Left kidney (tissue), 8 donors: ENCODE measurements at places on chromosomes 1 and 21. TPM values are rescaled to one million over a fixed set of nuclear protein-coding genes. Genes with fewer than 3 reads are reported as not detected.

GRCh38 chr1:155051342-155051776 lies 243 bp downstream of the ADAM15 start:
- DNase-seq = no peak

The LENEP gene
- polyA plus RNA-seq = 0.93 TPM

DNA sequence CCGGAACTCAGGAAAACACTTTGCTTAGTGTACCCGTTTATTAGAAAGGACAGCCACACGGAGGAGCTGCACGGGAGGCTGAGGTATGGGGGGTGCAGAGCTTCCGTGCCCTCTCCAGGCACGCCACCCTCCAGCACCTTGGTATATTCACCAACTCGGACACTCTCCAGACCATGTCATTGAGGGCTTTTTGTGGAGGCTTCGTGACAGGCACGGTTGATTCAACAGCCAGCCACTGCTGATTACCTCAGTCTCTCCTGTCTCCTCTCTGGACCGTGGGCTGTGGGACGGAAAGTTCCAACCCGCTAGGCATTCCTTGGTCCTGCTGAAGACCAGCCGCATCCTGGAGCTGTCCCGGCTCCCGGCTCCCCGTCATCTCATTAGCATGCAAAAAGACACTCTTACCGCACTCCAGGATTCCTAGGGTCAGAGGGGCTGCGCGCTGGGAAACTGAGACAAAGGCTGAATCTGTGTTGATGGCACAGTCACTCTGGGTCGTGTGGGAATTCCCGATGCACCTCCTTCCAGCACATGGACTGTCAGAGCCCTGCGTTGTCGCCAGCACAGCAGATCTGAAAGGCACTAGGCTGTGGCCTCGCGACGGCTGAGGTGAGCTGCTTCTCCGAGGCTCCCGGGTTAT lies 65.6 kb downstream of the PRKCZ start:
- DNase-seq = no peak

DNA sequence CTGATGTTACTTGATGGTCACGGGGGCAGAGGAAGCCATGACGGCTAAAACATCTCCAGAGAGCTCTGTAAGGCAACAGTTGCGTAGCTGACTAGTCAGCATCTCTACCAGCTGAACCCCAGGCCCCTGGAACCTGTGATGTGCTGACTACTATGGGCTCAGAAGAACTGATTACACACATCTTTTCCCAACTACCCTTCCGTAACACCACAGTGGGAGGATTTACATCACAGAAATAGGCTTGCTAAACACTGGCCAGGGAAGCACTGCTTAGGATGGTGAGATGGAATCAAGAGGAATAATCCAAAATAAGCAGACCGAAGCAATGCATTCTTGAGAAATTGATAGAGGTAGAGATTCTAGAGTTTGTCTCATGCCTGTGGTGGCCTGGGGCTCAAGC lies 122.5 kb downstream of the SMYD2 start:
- no peak for DNase-seq

DNA sequence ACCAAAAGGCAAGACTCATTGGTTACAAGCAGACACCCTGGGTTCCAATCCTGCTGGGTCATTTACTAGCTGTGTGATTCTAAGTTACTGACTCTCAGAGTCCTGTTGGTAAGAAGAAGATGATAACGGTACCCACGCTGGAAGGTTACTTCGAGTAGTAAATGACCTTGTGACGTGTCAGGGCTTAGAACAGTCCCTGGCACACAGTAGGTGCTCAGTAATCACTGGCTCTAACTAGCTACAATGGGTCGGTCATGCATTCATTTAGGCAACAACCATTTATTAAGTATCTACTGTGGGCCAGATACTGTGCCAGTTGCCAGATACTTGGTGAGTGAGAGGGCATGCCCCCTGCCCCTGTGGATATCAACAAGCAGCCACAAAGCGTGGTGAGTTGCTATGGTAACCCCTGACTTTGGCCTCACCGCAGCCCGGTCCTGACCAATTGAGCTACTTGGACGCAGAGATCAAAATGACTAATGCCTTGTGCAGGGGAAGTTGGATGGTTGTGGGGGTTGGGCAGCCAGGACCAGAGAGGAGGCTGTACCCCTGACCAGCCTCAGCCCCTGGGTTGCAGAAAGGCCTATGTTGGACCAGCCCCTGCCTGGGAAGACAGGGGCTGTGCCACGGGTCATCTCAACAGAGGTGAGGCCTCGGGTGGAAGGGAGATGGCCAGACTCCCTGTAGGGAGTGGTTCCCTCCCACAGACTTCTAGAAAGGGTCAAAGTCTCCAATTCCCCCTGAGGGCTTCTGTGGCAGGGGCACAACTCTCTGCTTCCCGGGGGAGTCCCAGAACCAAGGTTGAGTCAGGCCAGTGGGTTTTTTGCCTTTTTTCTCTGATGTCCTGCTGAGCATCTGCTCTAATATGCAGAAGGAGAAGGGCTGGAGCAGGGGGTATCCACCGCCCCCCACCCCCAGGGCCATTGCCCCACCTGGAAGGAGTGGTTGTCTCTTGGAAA lies 16.0 kb downstream of the DHRS3 start:
- DNase-seq = no peak

The TCEA3 gene
- polyA plus RNA-seq = 49.3 TPM

DNA sequence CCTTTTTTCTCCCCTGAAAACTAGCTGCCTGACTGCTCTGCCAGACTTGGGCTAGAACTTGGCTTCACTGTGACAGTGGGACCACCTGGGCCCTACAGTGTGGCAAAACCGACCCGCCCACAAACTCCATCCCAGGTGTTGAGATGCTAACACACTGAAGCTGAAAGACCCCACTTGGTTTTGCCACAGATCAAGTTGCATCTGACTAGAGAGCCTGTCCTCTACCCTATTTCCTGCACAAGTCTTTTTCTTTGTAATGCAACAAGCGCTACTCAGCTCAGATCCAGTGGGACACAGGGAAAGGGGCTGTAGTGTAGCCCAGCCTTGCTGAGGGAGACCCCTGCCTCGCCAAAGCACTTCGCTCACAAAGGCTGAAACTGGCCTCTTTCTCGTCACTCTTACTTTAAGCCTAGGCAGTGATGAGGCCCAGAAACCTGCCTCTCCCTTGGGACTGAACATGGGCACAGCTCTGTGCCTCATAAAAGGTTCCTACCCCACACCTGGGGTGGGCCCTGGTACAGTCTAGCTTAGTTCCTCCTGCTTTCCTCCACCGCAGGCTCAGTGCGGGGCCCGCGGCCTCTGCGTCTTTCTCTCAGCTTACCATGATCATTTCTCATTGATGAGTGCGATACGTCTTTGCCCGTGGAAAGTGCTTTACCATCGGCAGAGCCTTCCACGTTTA lies 9.7 kb downstream of the ALPL start:
- no peak for DNase-seq

The CA6 gene
- polyA plus RNA-seq = 0.12 TPM

The LCE2A gene
- not detected for polyA plus RNA-seq

The OR2T33 gene
- not detected for polyA plus RNA-seq

The IL19 gene
- polyA plus RNA-seq = 1.0 TPM

The OR2T2 gene
- not detected for polyA plus RNA-seq

DNA sequence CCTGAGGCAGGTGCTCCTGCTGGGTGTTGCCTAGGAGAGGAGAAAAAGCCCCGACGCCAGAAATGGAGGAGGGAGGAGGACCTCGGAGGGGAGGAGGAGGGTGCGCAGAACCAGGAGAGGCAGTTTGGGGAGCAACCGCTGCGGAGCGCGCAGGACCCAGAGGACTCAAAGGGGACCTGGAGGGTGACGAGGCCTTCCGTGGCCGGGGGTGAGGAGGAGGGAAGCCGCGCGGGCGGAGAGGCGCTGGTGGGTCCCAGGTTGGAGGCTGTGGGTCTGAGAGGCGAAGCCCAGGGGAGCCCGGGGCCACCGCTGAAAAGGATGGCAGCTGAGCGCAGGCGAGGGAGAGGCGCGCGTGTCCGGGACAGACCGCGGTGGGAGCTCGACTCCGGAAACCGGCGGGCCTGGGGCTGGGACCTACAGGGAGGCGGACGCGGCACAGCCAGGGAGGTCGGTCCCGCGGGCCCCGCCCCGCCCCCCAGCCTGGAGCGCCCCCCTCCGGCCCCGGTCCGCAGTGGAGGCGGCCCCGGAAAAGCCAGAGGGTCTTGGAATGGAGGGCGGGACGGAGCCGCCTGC lies 15.1 kb downstream of the RNF223 start:
- no peak for DNase-seq

GRCh38 chr21:31409831-31410487 lies 65.9 kb upstream of the TIAM1 start:
- no peak for DNase-seq

DNA sequence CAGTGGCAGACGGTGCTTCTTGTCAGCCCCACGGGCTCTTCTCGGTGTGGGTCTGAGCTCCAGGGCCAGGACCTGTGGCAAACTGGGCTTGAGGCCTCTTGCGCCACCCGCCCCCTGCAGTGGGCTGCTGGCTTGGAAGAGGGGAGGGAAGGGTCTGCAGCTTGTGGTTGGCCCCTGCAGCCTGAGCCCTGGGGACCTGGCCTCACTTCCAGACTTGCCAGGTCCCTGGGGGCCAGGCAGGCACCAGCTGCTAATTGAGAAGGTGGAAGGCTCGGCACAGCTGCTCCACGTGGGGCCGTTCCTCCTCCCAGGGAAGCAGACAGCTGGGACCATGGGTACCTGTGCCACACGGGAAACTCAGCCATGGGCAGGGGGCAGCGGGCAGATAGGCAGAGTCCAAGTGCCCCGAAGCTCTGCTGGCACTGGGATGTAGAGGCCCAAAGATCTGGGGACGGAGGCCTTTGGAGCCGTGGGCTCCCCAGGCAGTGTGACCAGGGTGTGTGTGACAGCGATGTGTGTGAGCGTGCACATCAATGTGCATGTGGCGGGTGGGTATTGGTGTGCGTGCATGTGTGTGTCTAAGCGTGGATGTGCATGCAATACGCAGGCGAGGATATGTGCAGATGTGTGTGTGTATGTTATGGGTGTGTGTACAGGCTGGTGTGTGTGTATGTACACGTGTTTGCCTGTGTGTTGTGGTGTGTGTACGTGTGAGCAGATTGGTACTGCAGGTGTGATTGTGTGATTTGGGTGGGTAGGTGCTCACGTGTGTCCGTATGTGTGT lies 39.3 kb downstream of the TP73 start:
- no peak for DNase-seq

- DNase-seq = no peak
These were observed 492.1 kb downstream of the LMO4 start for GRCh38 chr1:87820668-87821334.

- DNase-seq = no peak
These were observed 217.7 kb downstream of the URB2 start for GRCh38 chr1:229843627-229844238.

DNA sequence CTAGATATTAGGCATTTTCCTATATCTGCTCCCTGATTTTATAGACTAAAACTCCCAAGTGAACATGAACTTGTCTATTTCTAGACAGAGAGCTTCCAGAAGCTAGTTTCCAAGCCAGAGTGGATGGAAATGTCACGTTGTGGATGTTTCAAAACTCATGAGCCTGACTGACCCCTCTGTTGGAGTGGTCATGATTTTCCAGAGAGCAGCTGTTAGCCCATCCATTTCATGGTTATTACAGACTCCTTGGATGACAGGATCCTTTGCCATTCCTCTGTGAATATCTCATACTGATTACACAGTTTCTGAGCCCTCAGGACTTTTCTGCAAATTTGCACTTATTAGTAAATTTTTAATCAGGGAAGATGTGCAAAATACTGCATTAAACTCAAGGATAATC lies 76.8 kb upstream of the ATF3 start:
- no peak for DNase-seq

- no peak for DNase-seq
These were observed 66.1 kb upstream of the SERBP1 start for GRCh38 chr1:67496329-67496728.

GRCh38 chr1:156052862-156053767 lies 483 bp downstream of the UBQLN4 start:
- peak; percentile 68 for DNase-seq

DNA sequence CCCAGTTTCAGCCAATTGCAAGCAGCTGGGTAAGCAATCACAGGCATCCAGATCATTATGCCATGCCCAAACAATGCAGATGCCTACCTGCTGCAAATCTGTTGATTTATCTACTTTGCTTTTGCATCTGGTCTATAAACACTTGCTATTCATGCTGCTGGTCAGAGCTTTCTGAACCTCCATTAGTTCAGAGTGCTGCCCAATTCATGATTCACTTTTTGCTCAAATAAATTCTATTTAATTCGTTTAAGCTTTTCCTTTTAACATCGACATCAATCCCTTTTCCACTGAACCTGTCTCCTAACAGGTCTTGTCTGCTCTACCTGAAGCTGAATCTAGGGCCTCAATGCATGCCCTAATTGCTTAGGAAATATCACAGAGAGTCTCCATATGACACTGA lies 99.4 kb upstream of the C1orf87 start:
- no peak for DNase-seq

DNA sequence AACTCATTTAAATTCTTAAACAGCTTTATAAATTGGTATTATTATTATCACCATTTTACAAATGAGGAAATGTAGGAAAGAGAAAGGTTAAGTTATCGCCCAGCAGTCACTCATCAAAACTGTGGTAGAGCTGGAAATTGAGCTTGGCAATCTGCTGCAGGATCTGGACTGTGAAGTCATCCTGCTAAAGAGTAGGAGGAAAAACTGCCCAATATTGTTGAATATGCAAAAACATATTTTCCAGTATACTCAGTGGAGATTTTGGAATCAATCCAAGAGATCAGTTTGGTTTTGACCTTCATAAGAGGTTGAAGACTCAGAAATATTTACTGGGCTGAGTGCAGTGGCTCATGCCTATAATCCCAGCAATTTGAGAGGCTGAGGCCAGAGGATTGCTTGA lies 16.9 kb upstream of the RC3H1 start:
- no peak for DNase-seq

- no peak for DNase-seq
These were observed 61.8 kb upstream of the SOD1 start for GRCh38 chr21:31597683-31598082.

DNA sequence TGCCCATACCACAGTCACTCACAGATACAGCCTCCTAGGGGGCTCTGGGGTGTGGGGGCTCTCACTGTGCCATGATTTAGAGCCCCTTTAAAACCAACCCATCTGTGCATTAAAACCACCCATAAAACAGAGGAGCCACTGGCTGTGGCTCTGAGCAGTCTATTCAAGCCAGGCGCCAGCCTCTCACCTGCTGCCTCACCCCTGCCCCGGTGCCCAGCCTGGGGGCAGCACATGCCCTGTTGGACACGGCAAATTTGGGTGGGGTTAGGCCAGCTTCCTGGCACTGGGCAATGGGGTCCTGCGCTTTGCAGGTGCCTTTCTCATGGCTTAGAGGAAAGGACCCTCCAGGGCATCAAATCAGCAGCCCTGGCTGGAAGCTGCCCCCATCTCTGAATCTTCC lies 73.1 kb downstream of the CASZ1 start:
- no peak for DNase-seq

The LCE1F gene
- polyA plus RNA-seq = not detected

The LORICRIN gene
- not detected for polyA plus RNA-seq

- DNase-seq = no peak
These were observed 32.4 kb downstream of the SLC9C2 start for GRCh38 chr1:173570370-173571007.

The PLA2G2A gene
- polyA plus RNA-seq = 0.18 TPM

- no peak for DNase-seq
These were observed 88.5 kb downstream of the ASH1L start for GRCh38 chr1:155474146-155474545.

GRCh38 chr1:43450251-43450941 lies 3.3 kb downstream of the HYI start:
- DNase-seq = no peak

- DNase-seq = no peak
These were observed 50.0 kb upstream of the SYT6 start for GRCh38 chr1:114203595-114204128.

- DNase-seq = no peak
These were observed 179.6 kb downstream of the TGFBR3 start for GRCh38 chr1:91706140-91706957.

The GPR52 gene
- polyA plus RNA-seq = not detected

GRCh38 chr1:233443040-233443760 lies 115.7 kb downstream of the MAP3K21 start:
- no peak for DNase-seq

The NUDT4B gene
- 1.8 TPM for polyA plus RNA-seq
